ENCODE measurements at places on chromosomes 2 and 18.
A peak's percentile ranks its signal among the peaks of the same experiment; 100 is the strongest.

- DNase-seq, result no peak
Measured at GRCh38 chr2:73759285-73759764, 20.6 kb downstream of the DUSP11 start.

DNA sequence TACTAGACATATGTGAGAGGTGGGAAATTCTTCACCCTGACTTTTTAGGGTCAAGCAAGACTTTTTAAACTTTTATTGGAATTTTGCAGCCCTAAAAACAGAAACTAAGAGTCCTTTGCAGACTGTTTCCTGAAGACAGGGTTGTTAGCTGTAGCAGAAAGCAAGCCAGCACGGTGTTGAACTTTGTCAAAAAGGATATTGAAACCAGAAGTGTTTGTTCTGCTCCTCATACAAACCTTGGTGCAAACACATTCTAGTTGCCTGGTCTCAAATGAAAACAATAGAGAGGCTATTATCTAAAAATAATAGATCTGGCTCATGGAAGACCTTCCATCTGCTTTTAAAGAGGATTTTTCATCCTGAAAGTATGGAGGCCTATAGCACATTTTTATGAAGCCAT is 65.8 kb upstream of the IGFBP5 start:
- DNase-seq, result no peak

DNA sequence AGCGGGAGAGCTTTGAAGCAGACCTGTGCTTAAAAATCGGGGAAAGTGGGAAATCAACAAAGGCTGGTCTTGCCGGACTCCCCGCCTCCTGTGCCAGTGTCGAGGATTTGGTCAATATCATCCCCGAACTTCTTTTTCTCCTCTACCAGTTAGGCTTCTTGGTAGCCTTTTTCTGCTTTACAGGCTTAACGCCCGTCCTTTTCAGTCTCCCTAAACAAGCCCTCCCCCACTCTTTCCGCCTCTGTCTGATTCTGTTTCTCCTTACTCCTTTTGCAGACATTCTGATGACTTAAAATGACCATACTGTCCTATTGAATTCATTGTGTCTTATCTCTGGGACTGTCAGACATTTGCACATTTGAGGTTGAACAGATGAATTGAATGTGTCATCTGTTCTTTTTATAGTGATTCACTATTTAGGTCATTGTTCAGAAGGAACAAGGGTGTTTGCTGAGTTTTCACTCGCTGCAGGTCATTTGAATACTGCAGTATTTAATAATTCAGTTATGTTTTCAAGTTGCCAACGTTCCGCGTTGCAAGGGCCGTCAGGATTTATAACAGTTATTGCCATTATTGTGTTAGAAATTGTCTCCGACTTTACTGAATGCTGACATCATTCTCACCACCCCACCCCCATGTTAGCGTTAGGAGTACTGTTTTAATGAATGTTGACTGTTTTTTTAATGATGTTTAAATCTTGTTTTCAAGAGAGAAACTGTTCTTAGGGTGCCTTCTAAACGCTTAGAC is 1.1 kb downstream of the ITGAV start:
- DNase-seq, result no peak

GRCh38 chr18:44537526-44537925 is 143.2 kb upstream of the SETBP1 start:
- peak; percentile 93 for DNase-seq

- DNase-seq, result no peak
Measured at GRCh38 chr18:10417664-10418063, 36.8 kb upstream of the APCDD1 start.

- no peak for DNase-seq
Measured at GRCh38 chr2:20450201-20450999, 3.5 kb downstream of the RHOB start.

DNA sequence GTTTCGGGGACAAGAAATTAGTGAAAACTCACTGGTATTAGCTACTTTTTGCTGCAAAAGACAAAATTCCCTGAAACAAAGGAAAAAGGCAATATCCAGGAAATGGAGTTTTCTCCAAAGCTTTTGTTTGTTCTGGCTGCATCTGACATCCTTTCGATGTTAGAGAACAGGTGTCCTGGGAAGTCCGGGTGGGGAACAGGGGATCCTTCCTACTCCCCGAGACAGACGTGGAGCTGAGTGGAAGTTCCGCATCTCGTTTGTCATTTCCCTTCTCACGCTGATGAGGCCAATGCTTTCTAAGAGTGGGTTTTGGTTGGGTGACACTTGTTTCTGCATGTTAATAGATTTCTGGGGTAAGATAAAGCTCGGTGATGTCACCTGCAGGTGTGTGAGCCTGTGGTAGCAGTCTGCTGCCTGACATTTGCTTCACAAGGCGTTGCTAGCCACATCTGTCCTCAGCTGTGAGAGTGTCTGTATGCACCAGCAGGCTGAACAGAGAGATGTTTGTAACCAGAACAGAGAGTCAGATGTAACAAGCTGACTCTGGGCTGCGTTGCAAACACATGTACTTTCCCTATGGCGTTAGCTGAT is 125.9 kb downstream of the ACOXL start:
- no peak for DNase-seq

DNA sequence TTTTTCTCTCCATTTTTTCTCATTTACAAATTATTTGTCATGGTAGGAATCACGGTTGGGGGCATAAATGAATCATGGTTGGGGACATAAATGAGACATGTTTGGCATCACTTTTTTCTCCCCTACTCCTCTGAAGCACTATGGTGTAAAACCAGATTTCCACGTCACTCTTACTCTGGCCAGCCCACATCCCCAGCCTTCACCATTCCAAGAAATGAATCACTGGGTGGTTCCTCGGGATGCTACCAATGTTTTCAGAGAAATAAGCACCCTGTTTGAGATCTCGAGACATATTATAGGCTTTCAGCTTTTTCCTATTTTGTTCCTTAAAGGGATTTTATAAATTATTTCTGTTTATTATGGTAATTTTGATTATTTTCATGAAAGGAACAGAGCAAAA is 155.0 kb upstream of the SLC8A1 start:
- no peak for DNase-seq

- no peak for DNase-seq
Measured at GRCh38 chr2:219765231-219765911, 137.9 kb downstream of the SLC4A3 start.

DNA sequence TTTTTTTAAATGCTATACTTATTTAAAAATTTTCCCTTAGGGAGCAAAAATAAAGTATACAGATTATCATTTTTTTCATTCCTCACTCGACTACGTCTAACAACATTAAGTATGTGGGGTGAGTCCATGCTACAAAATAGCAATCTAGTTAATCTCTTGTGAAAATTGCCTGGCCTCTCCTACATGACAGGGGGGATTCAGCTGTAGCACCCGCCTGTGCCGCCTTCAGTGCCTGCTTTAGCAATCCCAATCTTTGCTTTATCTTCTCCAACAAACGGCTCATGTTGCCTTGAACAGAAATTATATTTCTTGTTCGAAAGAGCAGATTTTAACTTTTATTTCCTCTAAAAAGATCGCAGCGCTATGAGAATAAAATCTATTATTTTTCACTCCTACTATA is 2.4 kb upstream of the SOX11 start:
- DNase-seq, result no peak
